ENCODE measurements at places on chromosomes 2 and 18.

GRCh38 chr18:76234676-76235060 is 260.4 kb downstream of the ZNF516 start:
- no peak for DNase-seq

DNA sequence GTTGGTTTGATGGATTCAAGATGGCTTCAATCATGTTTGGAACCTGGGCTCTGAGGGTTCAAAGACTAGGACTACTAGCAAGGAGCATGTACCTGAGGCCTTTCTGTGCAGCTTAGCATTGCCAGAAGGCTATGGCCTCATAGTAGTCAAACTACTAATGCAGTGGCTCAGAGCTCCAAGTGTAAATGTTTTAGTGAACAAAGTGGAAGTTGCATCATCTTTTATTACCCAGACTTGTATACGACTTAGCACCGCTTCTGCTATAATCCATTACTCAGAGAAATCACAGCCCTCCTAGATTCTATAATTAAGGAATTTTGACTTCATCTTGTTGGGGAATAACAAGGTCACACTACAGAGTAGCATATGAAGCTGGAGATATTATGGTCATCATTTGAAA is 210.5 kb downstream of the ERBB4 start:
- DNase-seq, result no peak

DNA sequence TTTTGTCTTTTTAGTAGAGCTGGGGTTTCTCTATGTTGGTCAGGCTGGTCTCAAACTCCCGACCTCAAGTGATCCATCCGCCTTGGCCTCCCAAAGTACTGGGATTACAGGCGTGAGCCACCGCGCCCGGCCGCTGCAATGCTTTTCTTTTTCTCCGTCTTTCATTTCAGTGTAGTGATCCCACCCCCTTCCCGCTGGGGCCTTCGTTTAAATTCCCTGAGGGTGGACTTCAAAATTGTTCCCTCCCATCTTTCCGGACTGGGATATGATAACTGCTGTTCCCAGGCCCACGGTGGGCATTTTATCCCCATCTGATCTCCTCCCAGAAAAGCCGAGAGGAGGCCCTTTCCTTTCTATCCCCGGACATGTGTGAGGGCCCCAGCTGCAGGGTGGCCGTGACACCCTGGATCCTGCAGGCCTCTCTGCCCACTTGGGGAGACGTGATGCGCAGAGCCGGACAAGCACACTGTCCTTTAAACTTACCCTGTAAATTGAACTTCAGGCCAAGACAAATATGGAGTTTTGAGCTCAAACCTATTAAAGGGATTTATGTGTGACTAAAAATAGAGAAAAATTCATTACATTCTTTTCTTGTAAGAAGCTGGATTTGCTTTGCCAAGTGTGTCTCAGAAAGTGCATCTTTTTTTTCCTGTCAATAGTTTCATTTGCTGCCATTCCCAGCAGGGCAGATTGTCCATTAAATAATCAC is 54.5 kb upstream of the AFF3 start:
- DNase-seq, result no peak

DNA sequence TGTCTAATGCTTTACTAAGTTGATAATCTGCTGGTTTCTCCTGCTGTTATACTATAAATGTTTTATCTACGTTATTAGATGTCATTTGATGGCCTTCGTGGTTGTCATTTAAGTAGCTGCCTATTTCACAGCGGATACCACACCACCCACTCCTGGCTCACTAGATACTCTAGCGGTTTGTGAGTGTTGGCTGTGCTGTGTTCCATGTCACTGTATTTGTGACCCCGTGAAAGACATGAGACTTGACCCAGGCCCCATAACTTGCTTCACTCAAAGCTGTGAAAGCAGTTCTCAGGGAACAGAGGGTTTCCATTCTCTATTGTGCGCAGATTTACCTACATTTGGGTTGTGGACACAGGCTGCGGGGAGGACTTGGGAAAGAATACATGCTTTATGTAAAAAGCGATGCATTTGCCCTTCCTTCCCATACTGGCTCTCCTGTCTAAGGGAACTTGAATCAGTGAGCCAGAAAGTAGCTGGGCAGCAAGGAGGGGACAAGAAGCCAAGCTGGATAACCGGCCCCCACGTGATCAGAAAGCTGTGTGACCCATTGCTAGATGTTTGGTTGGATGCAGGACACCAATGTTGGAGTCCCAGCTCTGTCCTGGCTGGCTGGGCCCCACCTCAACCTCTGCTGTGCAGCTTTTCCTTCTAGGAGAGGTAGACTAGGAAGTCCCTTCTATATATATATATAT is 52.2 kb downstream of the PLB1 start:
- no peak for DNase-seq

DNA sequence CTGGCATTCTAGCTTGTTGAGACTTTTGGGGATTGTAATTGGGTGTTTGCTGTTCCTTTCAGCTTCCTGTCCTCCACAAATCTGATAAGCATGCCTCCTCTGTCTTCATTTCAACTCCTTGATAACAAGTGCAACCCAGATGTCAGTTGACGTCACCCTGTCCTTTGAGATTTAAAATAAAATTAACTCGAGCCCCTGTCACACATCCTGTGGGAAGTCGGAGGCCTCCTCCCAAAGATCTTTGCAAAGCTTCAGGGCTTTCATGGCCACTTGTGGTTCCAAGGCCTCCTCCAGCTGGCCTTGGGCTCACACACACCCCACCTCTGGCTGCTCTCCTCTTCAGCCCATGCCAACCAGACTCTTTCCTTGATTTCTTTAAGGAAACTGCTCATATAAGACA is 69.9 kb upstream of the ITGA6 start:
- no peak for DNase-seq

- DNase-seq, result no peak
Observed at GRCh38 chr2:177828557-177828956, 244.0 kb downstream of the PDE11A start.

GRCh38 chr2:5315512-5315911 is 376.7 kb upstream of the SOX11 start:
- DNase-seq, result no peak

- DNase-seq, result no peak
Observed at GRCh38 chr2:98769114-98769476, 38.2 kb upstream of the MGAT4A start.

DNA sequence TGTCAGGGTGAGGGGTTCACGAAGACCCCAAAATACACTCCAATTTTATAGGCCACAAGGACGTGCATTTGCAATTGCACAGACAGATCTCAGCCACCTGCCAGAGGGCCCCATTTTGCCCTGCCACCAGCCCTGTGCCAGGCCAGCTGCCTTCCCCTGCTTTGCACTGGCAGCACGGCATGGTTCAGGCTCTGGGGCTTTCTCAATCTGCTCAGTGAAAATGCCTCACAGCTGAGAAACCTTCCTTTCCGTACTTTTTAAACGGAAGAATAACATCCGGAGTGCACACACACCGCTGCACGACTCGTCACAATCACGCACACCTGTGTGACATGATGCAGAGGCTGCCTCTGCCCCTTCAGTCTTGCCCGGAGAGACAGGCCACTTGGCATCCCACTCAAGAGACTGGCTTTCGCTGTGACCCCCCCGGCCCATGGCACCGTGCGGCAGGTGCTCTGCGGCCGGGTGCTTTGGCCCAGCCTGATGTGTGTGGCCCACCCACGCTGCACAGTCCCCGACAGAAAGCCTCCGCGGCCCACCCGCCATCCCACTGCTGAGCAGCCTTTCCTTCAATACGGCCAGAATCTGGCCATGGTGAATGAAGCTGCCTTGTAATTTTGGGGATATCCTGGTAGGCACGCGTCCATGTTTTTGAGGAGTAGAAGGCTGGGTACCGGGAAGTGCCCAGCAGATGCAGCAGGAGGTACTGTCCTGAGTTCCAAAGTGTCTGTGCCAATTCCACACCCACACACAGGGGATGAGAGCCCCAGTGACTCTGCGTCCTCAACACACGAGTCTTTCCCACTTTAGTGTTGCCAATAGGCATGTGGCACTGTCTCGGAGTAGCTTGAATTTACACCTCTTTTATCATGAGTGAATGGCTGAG is 88.8 kb downstream of the USP40 start:
- no peak for DNase-seq

DNA sequence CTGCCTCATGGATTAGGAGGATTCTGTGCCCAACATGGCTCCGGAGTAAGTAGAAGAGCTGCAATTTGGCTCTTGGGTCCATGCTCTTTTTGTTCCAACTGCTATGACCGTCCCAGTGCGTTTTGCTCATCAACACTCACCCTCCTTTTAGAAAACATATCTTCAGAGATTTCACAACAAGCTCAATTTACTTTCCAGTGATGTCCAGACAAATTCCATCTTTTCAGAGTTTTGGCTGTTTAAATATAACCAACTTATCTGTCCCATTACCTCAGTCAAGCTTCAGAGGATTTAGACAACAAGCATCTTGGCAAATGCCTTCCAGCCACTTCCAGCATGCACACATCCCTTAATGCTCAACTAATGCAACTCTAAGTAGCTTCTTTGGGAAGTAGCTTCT is 6.9 kb upstream of the SLC14A2 start:
- DNase-seq, result no peak

DNA sequence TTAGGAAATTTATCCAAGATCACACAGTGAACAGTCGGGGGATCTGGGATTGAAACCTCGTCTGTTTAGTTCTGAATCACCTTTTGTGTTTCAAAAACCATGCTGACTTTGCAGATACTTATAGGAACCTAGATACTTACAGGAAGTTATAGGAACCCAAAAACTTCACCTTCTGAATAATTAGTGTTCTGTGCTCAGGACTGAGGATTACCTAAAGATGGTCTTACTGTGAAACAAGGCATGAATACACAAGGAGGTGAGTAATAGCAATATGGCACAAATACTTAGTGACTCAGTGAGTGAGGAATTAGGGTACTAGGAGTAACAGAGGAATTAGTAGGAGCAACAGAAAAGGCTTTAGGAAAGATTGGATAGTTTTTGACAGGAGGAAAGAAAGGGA is 145.5 kb downstream of the LRATD1 start:
- DNase-seq, result no peak

DNA sequence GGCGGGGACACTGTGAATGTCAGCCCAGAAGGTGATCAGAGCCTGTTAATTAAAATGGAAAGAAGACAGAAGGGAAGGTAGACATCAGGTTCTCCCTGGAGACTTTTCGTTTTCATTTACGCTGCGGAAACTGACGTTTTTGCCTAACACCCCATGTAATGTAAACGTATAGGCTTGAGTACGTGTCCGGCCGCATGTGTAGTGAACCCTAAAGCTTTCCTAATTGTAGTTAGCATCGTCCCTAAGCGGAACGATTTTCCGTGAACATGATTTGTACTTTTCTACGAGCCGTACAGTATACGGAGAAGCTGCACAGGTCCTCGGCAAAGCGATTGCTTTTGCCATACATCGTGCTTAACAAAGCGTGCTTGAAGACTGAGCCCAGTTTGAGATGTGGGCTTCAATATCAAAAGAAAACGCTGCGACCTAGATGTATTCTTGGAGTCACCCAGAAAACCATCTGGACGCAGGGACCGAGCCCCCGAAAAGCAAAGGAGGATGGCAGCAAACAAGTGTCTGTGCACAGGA is 284 bp downstream of the TIMM21 start:
- DNase-seq, result no peak

DNA sequence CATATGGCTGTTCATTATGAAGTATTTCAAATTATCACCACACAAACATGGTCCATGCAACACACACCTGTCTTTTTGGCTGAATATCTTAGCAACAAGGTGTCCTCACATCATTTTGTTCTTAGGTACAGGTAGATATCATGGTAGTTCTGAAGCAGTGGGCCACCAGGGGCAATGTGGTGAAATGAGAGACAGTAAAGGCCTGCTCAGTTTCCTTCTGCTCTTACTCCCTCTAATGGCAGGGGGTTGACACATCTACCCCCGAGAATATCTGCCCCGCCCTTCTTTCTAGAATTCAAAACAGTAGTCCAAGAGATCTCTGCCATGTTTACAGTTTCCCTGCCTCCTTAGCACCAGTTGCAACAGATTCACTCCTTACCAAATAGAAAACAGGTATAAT is 147.0 kb upstream of the KLHL14 start:
- DNase-seq, result no peak

DNA sequence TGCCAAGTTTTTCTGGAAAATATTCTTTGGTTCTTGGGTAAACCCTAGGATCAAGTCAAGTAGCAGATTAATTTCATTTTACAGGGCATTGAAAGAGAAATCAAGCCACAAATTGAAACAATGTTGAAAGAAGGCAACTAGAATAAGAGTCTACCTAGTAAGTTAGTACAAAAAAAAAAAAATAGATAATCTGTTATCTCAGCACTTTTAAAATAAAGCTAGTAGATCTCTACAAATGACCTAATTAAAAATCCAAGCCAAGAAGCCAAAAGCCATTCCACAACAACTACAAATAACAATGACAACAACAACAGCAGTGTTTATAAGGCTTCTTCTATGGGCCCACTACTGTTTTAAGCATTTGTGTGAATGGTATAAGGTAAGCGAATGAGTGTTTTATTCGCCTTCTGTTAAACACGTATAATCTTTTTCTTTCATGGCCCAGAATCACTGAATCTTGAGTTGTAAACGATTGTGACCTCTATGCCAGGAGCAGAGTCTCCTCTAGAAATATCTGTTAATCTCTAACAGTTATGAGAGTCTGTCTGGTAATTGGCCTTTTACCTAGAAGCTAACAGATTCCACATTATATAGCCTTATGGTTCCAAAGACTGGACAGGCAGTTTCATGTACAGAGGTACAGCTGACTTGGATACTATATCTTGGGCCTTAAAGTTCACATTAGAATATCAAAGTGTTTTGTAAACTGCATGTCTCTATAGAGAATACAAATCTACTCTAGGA is 28.6 kb upstream of the CUL3 start:
- no peak for DNase-seq

- DNase-seq, result no peak
Observed at GRCh38 chr2:17830053-17831034, 14.1 kb downstream of the MSGN1 start.

DNA sequence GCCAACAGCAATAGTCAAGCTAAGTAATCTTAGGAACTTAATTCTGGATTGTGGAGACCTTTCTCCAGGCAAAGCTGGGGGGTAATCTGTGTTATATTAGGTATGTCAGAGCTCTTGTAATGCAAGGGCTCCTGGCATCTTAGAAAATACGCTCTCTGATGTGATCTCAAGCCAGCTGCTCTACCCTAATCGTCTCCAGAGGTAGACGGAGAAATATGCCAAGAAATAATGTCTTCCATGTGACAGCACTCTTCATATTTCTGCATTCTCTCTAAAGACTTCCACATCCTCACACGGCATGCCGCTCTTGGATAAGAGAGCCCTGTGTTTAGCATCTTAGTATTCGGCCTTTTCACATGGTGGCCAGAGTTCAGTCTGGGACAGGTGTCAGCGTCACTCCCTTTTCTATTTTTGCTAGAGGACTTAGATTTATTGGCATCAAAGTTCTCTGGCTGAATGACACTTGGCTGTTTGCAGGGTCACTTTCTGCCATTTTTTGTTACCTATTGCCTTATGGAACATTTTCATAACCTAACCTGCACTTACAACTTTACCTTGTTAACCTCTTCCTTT is 25.2 kb downstream of the CAPN13 start:
- no peak for DNase-seq

DNA sequence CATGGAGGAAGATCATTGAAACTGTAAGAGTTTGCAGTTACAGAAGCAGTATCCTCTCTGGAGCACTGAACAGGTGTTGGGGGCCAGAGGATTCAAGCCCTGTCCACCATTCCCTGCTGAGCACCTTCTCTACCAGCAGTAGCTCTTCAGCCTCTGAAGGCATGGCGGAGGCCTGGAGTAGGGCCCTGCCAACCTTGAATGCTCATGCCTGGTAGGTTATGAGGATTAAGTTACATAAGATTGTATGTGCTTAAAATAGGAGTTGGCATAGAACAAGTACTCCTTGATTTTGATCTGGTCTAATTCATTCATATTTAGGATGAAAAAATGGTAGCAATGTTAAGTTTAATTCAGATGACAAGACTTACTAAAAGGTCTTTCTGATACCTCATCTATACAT is 40.2 kb downstream of the FMNL2 start:
- DNase-seq, result no peak

Data from CD4-positive, alpha-beta T cell treated with Interleukin-6 at 100 ng/mL for 8 hours (primary cell).